ENCODE measurements at places on chromosomes 3 and 15. TPM values are rescaled to one million over a fixed set of nuclear protein-coding genes. Genes with fewer than 3 reads are reported as not detected.
A peak's percentile ranks its signal among the peaks of the same experiment; 100 is the strongest.

- no peaks in the 10 kb centered on the region for H3K27me3 ChIP-seq
- no peak overlapping the region for H3K27ac ChIP-seq
- H3K4me1 ChIP-seq = no peaks in the 10 kb centered on the region
- H3K36me3 ChIP-seq = no peaks in the 10 kb centered on the region
- no peak for DNase-seq
- H3K4me3 ChIP-seq = no peak overlapping the region
These were observed 115.0 kb downstream of the RAP2B start for GRCh38 chr3:153277029-153277428.

DNA sequence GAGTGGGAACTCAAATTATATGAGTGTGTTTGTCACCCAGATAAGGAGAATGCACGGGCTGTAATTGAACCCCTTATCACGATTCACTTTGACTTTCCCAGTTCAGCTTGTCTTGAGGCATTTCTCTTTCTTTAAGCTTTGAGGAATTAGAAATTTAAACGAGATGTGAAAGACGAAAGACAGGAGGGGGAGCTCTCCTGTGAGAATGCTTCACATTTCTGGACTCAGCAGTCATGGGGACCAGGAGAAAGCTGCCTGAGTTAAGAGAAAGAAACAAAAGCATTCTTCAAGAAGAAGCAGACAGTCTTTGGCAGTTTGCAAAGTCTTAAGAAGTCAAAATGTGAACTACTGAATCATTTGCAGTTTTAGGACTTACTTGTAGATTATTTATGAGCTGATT, 205.6 kb downstream of the NECTIN3 start:
- H3K4me3 ChIP-seq = no peak overlapping the region
- no peak overlapping the region for H3K27ac ChIP-seq

DNA sequence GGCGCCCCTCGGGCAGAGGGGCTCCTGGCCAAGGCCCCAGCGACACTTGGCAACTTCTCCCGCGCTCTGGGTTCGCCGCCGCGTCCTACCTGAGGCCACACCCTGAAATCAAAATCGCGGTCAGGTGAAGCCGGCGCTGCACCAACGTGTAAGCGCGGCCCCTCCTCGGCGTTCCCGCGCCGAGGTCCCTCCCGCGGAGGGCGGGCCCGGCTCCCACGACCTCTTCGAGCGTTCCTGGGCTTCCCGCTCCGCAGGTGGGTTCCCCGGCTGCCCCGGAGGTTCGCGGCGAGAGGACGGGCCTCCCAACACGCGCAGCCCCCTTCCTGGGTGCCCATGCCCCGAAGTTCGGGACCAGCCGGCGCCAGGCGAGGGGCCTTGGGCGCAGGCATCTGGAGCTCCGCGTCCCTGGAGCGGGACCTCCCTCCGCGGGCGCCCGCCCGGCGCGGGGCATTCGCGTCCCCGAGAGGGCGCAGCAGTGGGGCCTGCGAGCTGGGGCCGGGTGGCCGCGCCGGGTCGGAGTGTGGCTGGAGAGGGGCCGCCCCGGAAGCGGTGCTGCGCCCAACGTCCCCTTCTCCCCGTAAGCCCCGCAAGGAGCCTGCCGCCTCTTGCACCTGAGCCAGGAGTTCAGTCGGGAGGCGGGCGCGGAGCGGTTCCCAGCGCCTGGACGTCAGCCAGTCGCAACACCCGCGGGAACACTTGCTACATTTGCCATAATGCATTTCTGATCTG, 13.7 kb downstream of the PAK6 start:
- no peaks in the 10 kb centered on the region for H3K4me1 ChIP-seq
- DNase-seq = no peak
- H3K36me3 ChIP-seq = no peaks in the 10 kb centered on the region
- H3K4me3 ChIP-seq = peak overlapping the region; percentile 51
- H3K27ac ChIP-seq = peak overlapping the region; percentile 32

DNA sequence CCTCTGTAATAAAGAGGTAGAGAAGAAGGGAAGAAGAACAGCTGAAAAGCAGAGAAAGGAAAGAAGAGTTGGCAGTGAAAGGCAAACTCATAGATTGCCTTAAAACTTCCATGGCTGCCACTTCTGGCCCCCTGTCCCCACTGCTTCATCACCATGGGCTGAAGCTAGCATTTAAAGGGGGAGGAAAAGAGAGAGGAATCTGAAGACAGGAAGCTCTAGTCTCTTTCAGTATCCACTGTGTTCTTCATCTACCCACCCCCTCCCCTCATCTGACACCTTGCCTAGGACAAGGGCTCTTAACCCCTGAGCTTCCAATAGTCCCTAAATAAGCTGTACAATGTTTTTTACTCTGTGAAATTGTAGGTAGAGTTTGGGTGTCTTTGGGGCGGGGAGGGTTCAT, 60.6 kb downstream of the ALCAM start:
- H3K27me3 ChIP-seq = no peaks in the 10 kb centered on the region
- H3K4me1 ChIP-seq = no peaks in the 10 kb centered on the region
- DNase-seq = no peak
- H3K4me3 ChIP-seq = no peak overlapping the region
- no peaks in the 10 kb centered on the region for H3K36me3 ChIP-seq

GRCh38 chr3:149678351-149678950, 20.6 kb upstream of the WWTR1 start:
- H3K36me3 ChIP-seq = no peaks in the 10 kb centered on the region
- H3K27me3 ChIP-seq = no peaks in the 10 kb centered on the region
- no peaks in the 10 kb centered on the region for H3K4me1 ChIP-seq

- H3K36me3 ChIP-seq = no peaks in the 10 kb centered on the region
- no peaks in the 10 kb centered on the region for H3K27me3 ChIP-seq
- H3K27ac ChIP-seq = no peak overlapping the region
- peak; percentile 80 for DNase-seq
These were observed 89.0 kb downstream of the IQSEC1 start for GRCh38 chr3:12984023-12984823.

DNA sequence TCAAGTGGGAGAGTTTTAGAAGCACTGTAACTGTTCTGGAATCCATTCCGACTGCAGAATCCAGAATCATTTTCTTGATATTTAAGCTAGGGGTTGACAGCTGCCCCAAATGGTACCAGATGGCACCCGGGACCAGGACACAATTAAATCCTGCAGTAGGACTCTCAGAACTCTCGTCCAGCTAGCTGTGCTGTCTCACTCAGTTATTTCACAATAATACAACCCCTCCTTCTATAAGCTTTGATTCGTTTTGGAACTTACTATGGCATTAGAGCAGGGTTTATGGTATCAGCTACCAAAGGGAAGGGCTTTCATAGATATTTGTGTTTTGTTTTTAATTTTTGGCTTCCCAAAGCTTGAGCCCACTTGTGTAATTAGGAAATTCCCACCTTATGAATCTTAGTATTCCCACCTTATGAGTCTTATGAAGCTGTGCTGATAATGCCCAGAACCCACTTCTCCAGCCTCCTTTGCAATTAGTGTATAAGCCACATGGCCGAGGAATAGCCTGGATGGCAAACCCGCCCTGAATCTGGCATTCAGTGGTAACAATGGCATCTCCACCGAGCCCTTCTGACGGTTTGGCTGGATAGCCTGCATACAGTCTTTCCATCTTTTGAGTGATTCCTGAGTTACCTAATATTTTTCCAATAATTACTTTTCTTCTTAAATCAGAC, 120.1 kb downstream of the UACA start:
- DNase-seq = no peak
- H3K27me3 ChIP-seq = no peaks in the 10 kb centered on the region
- no peak overlapping the region for H3K27ac ChIP-seq
- H3K4me3 ChIP-seq = no peak overlapping the region
- no peaks in the 10 kb centered on the region for H3K36me3 ChIP-seq

- H3K4me1 ChIP-seq = peaks cover 7% of the 10 kb centered on the region
- H3K27ac ChIP-seq = no peak overlapping the region
- H3K27me3 ChIP-seq = no peaks in the 10 kb centered on the region
- no peak for DNase-seq
- no peaks in the 10 kb centered on the region for H3K36me3 ChIP-seq
These were observed 5.9 kb upstream of the ITPKA start for GRCh38 chr15:41487802-41488201.

Gene SLC33A1
- 36.8 TPM for total RNA-seq

Gene DNAJC17
- total RNA-seq = 41.6 TPM

DNA sequence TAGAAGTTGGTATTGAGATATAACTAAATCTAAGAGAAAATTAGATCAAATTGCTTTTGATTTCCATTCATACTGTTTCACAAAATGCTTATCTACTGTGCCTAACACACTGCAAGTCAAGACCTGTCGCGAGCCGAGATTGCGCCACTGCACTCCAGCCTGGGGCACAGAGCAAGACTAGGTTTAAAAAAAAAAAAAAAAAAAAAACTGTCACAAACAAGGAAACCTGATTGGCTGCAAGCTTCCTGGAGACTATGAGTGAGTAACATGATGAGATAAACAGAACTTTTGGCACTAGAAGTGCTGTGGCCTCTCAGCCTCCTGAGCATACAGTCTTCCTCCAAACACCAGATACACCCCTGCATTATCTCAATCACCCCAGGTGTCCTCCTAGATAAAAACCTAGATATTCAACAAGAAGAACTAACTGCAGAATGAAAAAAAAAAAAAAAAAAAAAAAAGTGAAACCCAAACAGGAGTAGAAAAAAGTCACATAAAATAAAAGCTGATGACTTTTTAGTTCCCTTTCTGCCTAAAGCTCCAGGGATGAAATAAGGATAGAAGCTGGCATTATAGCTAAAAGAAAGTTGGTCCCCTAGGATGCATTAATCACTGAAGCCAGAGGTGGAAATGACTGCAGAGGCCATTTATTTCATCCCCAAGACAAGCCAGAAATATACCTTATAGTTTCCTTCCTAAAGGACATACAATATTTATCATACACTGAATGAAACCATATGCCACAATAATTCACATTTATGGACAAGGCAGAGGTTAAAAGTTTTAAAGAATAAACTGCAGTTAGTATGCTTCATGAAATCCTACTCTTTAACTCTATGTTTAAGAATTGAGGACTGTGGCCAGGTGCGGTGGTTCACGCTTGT, 82.4 kb downstream of the P3H2 start:
- no peaks in the 10 kb centered on the region for H3K36me3 ChIP-seq
- H3K27me3 ChIP-seq = no peaks in the 10 kb centered on the region
- H3K4me3 ChIP-seq = no peak overlapping the region
- peaks cover 10% of the 10 kb centered on the region for H3K4me1 ChIP-seq
- H3K27ac ChIP-seq = no peak overlapping the region

GRCh38 chr3:159604151-159604581, 384.5 kb upstream of the IL12A start:
- no peaks in the 10 kb centered on the region for H3K36me3 ChIP-seq
- no peak for DNase-seq
- no peak overlapping the region for H3K4me3 ChIP-seq
- no peaks in the 10 kb centered on the region for H3K4me1 ChIP-seq
- H3K27me3 ChIP-seq = no peaks in the 10 kb centered on the region

Gene NECTIN3
- 21.2 TPM for total RNA-seq
